ENCODE measurements at places on chromosomes 5 and 9. TPM values are rescaled to one million over a fixed set of nuclear protein-coding genes. Genes with fewer than 3 reads are reported as not detected.

DNA sequence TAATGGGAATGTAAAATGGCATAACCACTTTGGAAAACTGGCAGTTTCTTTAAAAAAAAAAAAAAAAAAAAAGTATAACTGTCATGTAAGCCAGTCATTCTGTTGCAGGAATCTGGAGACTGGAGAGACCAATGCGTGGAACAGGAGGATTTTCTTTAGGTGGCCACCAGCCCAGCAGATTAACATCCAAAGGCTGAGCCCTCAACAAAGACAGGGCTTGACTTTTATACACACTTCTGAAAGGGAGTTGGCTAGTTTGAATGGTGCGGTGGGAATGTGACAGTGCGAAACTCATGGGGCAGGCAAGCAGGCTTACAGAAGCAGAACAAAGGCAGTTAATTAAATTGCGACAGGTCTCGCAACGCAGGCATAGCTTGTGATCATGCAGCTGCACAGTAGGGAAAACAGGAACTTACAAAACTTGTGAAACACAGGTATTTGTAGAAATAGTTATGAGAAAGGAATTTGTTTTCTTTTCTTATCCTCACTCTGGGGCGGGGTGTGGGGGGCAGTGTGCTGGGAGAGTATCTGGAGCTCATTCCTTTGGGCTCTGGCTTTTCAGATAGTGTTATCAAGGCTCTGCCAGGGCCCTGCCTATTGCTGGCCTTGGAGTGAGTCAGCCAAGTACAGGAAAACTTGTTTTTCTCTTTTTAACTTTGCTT, 12.0 kb downstream of the UIMC1 start:
- no peaks in the 10 kb centered on the region for H3K27me3 ChIP-seq
- DNase-seq, result peak; percentile 67
- H3K4me3 ChIP-seq, result no peak overlapping the region

DROSHA gene
- 54.9 TPM for total RNA-seq

DNA sequence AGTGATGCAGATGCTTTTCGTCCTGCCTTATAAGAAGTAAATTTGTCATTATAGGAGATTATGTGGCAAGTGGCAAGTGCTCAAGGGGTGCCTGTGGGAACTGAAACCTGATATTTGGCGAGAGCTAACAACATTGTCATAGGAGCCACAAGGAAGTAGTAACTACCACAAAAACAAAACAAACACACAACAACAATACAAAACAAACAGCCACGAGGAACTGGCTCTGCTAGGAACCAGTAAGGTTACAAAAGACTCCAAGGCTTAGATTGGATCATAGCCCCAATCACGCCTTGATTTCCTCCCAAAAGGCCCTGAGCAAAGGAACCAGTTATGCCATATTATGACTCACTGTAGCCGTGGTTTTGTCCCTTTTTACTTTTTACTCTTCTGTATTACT, 1045.2 kb downstream of the CDH12 start:
- DNase-seq, result no peak
- no peaks in the 10 kb centered on the region for H3K36me3 ChIP-seq
- no peaks in the 10 kb centered on the region for H3K4me1 ChIP-seq

- no peak for DNase-seq
- H3K36me3 ChIP-seq, result no peaks in the 10 kb centered on the region
- H3K4me1 ChIP-seq, result no peaks in the 10 kb centered on the region
Observed at GRCh38 chr5:160342413-160342941, 27.9 kb downstream of the C1QTNF2 start.

DNA sequence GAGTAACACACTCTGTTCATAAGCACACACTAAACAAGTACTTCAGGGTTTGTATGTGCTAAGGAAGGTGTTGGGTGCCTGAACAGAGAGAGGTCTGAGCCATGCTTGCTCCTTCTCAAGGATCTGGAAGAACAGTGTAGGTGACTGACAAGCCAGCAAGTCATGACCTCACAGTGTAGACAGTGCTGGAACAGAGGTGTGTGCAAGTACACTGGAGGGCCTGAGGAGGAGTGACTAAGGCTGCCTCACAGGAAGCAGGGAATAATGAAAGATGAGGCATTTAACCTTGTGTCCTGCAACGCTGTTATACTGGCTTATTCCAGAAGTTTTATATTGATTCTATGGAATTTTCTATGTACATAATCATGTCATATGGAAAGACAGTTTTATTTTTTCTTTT, 83.9 kb downstream of the TMEM174 start:
- DNase-seq, result no peak
- no peaks in the 10 kb centered on the region for H3K27me3 ChIP-seq
- H3K27ac ChIP-seq, result no peak overlapping the region
- H3K4me1 ChIP-seq, result no peaks in the 10 kb centered on the region
- no peaks in the 10 kb centered on the region for H3K36me3 ChIP-seq
- no peak overlapping the region for H3K4me3 ChIP-seq

DNA sequence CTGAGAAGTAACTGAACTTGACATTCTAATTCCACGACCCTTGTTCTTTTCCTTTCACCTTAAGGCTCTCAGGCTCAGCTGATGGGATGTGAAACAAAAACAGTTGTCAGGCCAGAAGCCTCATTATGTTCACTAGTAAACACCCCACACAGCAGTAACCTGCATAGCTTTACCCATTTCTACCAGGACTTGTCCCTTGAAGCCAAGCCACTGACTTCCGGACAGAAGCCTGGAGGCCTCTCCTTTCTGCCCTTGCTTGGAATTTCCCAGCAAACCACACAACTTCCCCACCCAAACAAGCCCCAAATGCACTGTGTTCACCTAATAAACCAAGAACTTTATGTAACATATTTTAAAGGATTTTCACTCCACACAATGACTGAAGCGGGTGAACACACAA, 19.6 kb downstream of the PRUNE2 start:
- peaks cover 3% of the 10 kb centered on the region for H3K27me3 ChIP-seq
- H3K4me3 ChIP-seq, result no peak overlapping the region

DNA sequence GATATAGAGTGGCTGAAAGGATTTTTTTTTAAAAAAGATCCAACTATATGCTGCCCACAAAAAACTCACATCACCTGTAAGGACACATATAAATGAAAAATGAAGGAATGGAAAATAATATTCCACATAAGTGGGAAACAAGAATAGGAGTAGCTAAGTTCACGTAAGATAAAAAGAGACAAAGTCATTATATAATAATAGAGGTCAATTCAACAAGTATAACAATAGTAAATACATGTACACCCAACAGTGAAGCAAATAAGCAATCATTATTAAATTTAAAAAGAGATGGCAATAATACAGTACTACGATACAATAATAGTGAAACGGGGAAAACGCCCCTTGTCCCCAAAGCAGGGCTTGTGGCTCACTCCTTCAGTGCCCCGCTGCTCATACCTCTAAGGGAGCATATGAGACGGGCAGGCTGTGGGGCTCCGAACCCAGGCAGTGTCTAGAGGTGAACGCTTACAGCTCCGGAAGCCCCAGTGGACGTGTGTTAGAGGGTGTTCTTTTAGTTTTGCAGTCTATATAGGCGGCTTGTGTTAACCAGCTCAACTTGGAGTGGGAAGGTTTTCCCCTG, 12.5 kb upstream of the BTNL9 start:
- no peaks in the 10 kb centered on the region for H3K27me3 ChIP-seq
- H3K4me1 ChIP-seq, result no peaks in the 10 kb centered on the region
- H3K27ac ChIP-seq, result no peak overlapping the region
- no peak overlapping the region for H3K4me3 ChIP-seq
- DNase-seq, result no peak

GRCh38 chr5:157252711-157253465, 13.0 kb upstream of the CYFIP2 start:
- H3K4me3 ChIP-seq, result no peak overlapping the region
- H3K36me3 ChIP-seq, result no peaks in the 10 kb centered on the region
- H3K4me1 ChIP-seq, result no peaks in the 10 kb centered on the region
- no peaks in the 10 kb centered on the region for H3K27me3 ChIP-seq

TRIM52 gene
- total RNA-seq, result 21.2 TPM

PROB1 gene
- 4.3 TPM for total RNA-seq

KCTD16 gene
- 0.64 TPM for total RNA-seq

COL5A1 gene
- total RNA-seq, result 99.6 TPM

GRCh38 chr9:97038611-97039513, at the start of gene CTSV:
CTSV (minus strand) TSS chr9:97039142; CDS start chr9:97038043, 1,099 bp downstream.
- peaks cover 4% of the 10 kb centered on the region for H3K4me1 ChIP-seq
- peak; percentile 14 for DNase-seq
- H3K27ac ChIP-seq, result no peak within 1 kb of the TSS
- no peaks in the 10 kb centered on the region for H3K36me3 ChIP-seq
- H3K4me3 ChIP-seq, result peak within 1 kb of the TSS; percentile 47

- H3K36me3 ChIP-seq, result no peaks in the 10 kb centered on the region
- no peak overlapping the region for H3K4me3 ChIP-seq
- no peaks in the 10 kb centered on the region for H3K4me1 ChIP-seq
- DNase-seq, result no peak
Observed at GRCh38 chr5:167051402-167051768, 1240.1 kb upstream of the WWC1 start.

GABRA6 gene
- total RNA-seq, result not detected

NUTM2F gene
- not detected for total RNA-seq

GRCh38 chr9:122180633-122181032, 20.9 kb downstream of the MORN5 start:
- H3K27ac ChIP-seq, result no peak overlapping the region
- no peaks in the 10 kb centered on the region for H3K27me3 ChIP-seq
- no peaks in the 10 kb centered on the region for H3K36me3 ChIP-seq
- H3K4me3 ChIP-seq, result no peak overlapping the region
- DNase-seq, result no peak

PCAT7 gene
- total RNA-seq, result not detected

- no peak overlapping the region for H3K27ac ChIP-seq
- DNase-seq, result no peak
- H3K4me1 ChIP-seq, result no peaks in the 10 kb centered on the region
- H3K27me3 ChIP-seq, result no peaks in the 10 kb centered on the region
Observed at GRCh38 chr9:124239249-124240073, 18.3 kb upstream of the NEK6 start.

WHRN gene
- 3.9 TPM for total RNA-seq

GRCh38 chr5:17832949-17833745, 198.9 kb downstream of the TAF11L14 start:
- no peak for DNase-seq
- no peaks in the 10 kb centered on the region for H3K27me3 ChIP-seq
- H3K27ac ChIP-seq, result no peak overlapping the region
- H3K36me3 ChIP-seq, result no peaks in the 10 kb centered on the region

- no peak overlapping the region for H3K27ac ChIP-seq
- no peaks in the 10 kb centered on the region for H3K4me1 ChIP-seq
- H3K27me3 ChIP-seq, result no peaks in the 10 kb centered on the region
- DNase-seq, result no peak
- H3K36me3 ChIP-seq, result no peaks in the 10 kb centered on the region
Observed at GRCh38 chr9:111474385-111474784, 9.8 kb downstream of the ECPAS start.

All from ascending aorta (tissue), 2 donors.